CD4-positive, CD25-positive, alpha-beta regulatory T cell (primary cell): ENCODE measurements at places on chromosomes 12 and 14. TPM values are rescaled to one million over a fixed set of nuclear protein-coding genes. Genes with fewer than 3 reads are reported as not detected.

DNA sequence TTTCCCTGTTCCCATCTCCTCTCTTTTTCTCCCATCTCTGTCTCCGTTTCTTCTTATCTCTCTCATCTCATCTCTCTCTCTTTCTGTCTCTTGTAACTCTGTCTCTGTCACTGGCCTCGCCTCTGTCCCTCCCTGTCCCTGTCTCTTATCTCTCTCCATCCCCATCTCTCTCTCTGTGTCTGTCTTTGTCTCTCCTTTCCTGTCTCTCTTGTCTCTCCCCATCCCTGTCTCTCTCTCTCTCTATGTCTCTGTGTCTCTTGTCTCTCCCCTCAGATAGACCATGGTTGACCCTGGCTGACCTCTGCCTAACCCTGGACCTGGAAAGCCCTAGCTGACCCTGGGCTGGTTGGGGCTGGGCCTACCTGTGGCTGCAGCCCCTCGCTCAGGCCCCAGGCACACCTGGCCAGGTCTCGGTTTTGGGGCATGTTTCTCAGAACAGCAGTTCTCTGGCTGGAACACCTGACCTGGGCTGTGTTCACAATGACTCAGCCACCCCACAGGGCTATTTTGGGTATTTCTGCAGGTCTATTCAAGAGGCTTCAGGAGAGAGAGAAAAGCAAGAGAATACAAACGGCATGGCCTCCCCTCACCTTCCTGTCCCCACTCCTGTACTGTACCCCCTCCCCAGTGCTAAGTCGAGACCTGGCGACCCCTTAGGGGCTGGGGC, 174.4 kb downstream of the TMEM121 start:
- no peak overlapping the region for H3K27ac ChIP-seq
- no peaks in the 10 kb centered on the region for H3K36me3 ChIP-seq
- no peak overlapping the region for H3K4me3 ChIP-seq
- H3K27me3 ChIP-seq, result no peaks in the 10 kb centered on the region
- H3K4me1 ChIP-seq, result no peaks in the 10 kb centered on the region

GRCh38 chr12:90152897-90153624, 444.4 kb upstream of the ATP2B1 start:
- H3K27me3 ChIP-seq, result peaks cover 2% of the 10 kb centered on the region
- no peak overlapping the region for H3K4me3 ChIP-seq
- no peaks in the 10 kb centered on the region for H3K4me1 ChIP-seq
- no peak for DNase-seq
- no peaks in the 10 kb centered on the region for H3K36me3 ChIP-seq
- no peak overlapping the region for H3K27ac ChIP-seq

DNA sequence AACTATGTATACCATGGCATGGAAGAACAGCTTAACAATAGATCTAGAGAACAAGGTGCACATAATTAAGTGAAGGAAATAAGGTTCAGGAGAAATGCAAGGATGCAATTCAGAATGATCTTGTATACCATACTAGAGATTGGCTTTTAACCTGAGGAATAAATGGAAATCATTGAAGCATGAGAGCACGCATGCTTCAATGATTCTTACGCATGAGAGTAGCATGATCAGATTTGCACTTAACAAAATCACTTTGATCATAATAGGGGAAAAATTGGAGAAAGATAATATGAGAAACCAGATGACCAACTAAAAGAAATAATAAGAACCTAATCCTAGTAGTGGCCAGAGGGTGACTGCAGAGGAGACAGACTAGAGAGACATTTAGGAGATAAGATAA, 133.3 kb upstream of the FSCB start:
- no peaks in the 10 kb centered on the region for H3K4me1 ChIP-seq
- no peak for DNase-seq
- no peak overlapping the region for H3K27ac ChIP-seq

- H3K4me1 ChIP-seq, result peaks cover 5% of the 10 kb centered on the region
- H3K36me3 ChIP-seq, result no peaks in the 10 kb centered on the region
- no peak overlapping the region for H3K27ac ChIP-seq
- H3K4me3 ChIP-seq, result no peak overlapping the region
- H3K27me3 ChIP-seq, result no peaks in the 10 kb centered on the region
Observed at GRCh38 chr14:68471029-68471963, 321.6 kb downstream of the ZFP36L1 start.

- H3K4me1 ChIP-seq, result peaks cover 3% of the 10 kb centered on the region
- no peak for DNase-seq
- H3K27ac ChIP-seq, result no peak overlapping the region
- no peaks in the 10 kb centered on the region for H3K36me3 ChIP-seq
- no peaks in the 10 kb centered on the region for H3K27me3 ChIP-seq
Observed at GRCh38 chr14:92282669-92283068, 40.3 kb upstream of the SLC24A4 start.

GRCh38 chr14:95467232-95467631, 49.2 kb downstream of the SYNE3 start:
- DNase-seq, result no peak
- no peaks in the 10 kb centered on the region for H3K27me3 ChIP-seq
- H3K36me3 ChIP-seq, result peaks cover 66% of the 10 kb centered on the region
- no peak overlapping the region for H3K4me3 ChIP-seq

- H3K4me1 ChIP-seq, result peaks cover 16% of the 10 kb centered on the region
- peaks cover 43% of the 10 kb centered on the region for H3K36me3 ChIP-seq
- DNase-seq, result no peak
- peak overlapping the region; percentile 34 for H3K27ac ChIP-seq
- H3K4me3 ChIP-seq, result peak overlapping the region; percentile 28
Observed at GRCh38 chr12:96326628-96327227, 73.5 kb downstream of the CDK17 start.

- H3K27me3 ChIP-seq, result peaks cover 2% of the 10 kb centered on the region
- H3K36me3 ChIP-seq, result no peaks in the 10 kb centered on the region
- no peaks in the 10 kb centered on the region for H3K4me1 ChIP-seq
- H3K4me3 ChIP-seq, result no peak overlapping the region
- DNase-seq, result no peak
Observed at GRCh38 chr12:108907839-108908351, 28.0 kb downstream of the DAO start.

DNA sequence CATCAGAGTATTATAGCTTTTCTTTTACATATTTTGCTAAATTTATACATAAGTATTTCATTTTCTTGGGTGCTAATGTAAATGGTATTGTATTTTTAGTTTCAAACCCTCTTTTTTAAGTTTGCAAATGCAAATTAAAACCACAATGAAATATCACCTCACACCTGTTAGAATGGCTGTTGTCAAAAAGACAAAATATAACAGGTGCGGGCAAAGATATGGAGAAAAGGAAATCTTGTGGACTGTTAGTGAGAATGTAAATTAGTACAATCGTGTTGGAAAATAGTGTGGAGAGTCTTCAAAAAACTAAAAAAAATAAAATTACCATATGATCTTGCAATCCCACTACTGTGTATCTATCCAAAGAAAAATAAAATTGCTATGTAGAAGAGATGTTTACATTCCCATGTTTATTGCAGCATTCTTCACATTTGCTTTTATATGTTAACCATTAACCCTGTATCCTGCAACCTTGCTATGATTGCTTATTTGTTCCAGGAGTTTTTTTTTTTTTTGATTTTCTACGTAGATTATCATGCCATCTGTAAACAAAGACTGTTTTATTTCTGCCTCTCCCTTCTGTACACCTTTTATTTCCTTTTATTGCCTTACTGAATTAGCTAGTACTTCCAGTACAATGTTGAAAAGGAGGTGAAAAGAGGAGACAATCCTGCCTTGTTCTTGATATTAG, 405.4 kb upstream of the MIS18BP1 start:
- H3K36me3 ChIP-seq, result no peaks in the 10 kb centered on the region
- DNase-seq, result no peak
- no peaks in the 10 kb centered on the region for H3K4me1 ChIP-seq
- no peaks in the 10 kb centered on the region for H3K27me3 ChIP-seq

DNA sequence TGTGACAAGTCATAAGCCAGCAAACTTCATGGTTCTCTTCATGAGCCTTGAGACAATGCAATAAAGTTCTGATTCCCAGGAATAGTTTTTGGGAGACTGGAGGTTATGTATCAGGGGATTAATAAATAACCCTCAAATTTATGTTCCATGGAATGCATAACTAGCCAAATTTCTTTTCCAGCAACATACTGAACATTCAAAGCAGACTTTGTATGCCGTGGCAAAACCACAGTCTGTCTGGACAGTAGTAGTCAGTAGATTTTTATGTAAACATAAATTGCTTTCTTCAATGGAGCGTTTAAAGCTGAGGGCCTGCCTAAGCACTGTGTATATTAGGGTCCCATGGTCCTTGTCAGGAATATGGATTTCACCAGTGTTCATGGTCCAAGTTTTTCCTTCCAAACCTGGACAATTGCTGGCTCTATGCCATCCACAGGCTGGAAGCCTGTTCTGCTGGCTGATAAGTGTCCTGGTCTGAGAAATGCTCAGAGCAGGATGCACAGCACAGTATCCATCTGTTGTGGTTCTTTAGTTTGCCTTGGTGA, 144.9 kb downstream of the SRGAP1 start:
- H3K4me3 ChIP-seq, result no peak overlapping the region
- no peaks in the 10 kb centered on the region for H3K4me1 ChIP-seq
- no peaks in the 10 kb centered on the region for H3K36me3 ChIP-seq
- DNase-seq, result no peak
- no peaks in the 10 kb centered on the region for H3K27me3 ChIP-seq

GRCh38 chr12:79818856-79819255, 116.0 kb downstream of the PPP1R12A start:
- no peak for DNase-seq
- no peak overlapping the region for H3K27ac ChIP-seq
- no peaks in the 10 kb centered on the region for H3K27me3 ChIP-seq
- H3K36me3 ChIP-seq, result peaks cover 60% of the 10 kb centered on the region
- no peaks in the 10 kb centered on the region for H3K4me1 ChIP-seq
- no peak overlapping the region for H3K4me3 ChIP-seq

GRCh38 chr14:88904206-88904647, 79.8 kb downstream of the TTC8 start:
- H3K27me3 ChIP-seq, result peaks cover 2% of the 10 kb centered on the region
- no peak overlapping the region for H3K4me3 ChIP-seq
- H3K36me3 ChIP-seq, result no peaks in the 10 kb centered on the region
- no peaks in the 10 kb centered on the region for H3K4me1 ChIP-seq
- DNase-seq, result no peak
- no peak overlapping the region for H3K27ac ChIP-seq

- no peak overlapping the region for H3K4me3 ChIP-seq
- no peaks in the 10 kb centered on the region for H3K27me3 ChIP-seq
- no peak for DNase-seq
- H3K36me3 ChIP-seq, result no peaks in the 10 kb centered on the region
Observed at GRCh38 chr12:121184425-121184824, 25.5 kb upstream of the P2RX4 start.

DNA sequence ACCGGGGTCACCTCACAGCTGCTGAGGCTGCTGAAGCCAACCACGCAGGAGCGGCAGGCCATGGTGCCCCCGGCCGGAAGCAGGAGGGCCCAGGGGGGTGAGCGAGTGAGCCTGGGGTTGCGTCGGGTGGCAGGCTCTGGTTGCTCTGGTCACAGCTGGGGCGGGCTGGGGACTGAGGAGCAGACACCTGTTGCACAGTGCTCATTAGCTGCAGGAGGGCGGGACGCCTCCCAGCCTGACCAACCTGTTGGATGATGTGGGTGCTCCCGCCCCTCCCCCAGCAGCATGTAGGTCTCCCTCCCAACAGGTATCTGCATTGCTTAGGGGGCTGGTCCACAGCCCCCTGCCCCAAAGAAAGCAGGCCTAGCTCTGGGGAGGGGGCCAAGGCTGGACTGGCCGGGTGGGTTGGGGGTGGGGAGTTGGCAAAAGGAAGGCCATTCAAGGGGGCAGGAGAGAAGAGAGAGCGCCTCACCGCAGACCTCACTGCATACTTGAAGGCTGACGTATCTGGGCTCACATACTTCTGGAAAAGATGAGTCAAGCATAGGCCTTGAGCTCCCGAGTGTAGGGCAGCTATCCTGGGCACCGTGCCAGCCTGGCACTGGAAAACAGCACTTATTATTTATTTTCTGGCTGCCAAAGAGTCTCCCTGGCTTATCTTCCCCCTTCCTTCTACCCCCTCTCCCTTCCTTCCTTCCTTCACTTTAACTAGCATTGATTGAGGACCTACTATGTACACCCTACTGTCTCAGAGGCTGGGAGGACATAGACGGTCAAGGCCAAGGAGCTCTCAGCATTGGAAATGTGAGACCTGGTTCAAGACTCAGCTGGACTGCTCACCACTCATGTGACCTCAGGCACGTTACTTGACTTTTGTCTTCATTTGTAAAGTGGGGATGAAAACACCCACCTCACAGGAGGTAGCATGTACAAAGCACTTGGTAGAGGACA, at the start of gene KRT80:
Gene KRT80 (minus strand): TSS at position 174 of the 951 bp plus-strand sequence. CDS start 112 bp downstream, at position 62.
- H3K4me1 ChIP-seq, result no peaks in the 10 kb centered on the region
- H3K27ac ChIP-seq, result no peak within 1 kb of the TSS

GRCh38 chr12:98437806-98438595, 77.4 kb upstream of the TMPO start:
- H3K27me3 ChIP-seq, result peaks cover 21% of the 10 kb centered on the region
- H3K27ac ChIP-seq, result no peak overlapping the region
- no peaks in the 10 kb centered on the region for H3K4me1 ChIP-seq
- H3K4me3 ChIP-seq, result no peak overlapping the region

GRCh38 chr14:100446572-100446971, 123.4 kb downstream of the SLC25A47 start:
- H3K27me3 ChIP-seq, result no peaks in the 10 kb centered on the region
- H3K36me3 ChIP-seq, result no peaks in the 10 kb centered on the region
- H3K4me3 ChIP-seq, result no peak overlapping the region
- H3K27ac ChIP-seq, result no peak overlapping the region

- H3K4me3 ChIP-seq, result no peak overlapping the region
- peaks cover 39% of the 10 kb centered on the region for H3K4me1 ChIP-seq
- no peaks in the 10 kb centered on the region for H3K36me3 ChIP-seq
Observed at GRCh38 chr14:50524731-50525515, 7.4 kb downstream of the MAP4K5 start.

DNA sequence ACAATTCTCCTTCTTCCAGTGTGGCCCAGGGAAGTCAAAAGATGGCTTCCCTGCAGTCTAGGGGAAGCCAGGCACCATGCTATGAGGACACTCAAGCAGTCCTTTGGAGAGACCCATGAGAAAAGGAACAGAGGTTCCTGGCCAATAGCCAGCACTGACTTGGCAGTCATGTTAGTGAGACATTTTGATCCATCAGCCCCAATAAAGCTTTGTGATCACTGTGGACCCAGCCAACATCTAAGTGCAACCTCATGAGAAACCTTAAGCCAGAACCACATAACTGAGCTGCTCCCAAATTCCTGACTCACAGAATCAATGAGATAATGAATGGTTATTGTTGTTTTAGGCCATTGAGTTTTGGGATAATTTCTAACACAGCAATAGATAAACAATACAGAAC, 51.0 kb upstream of the NAP1L1 start:
- H3K4me3 ChIP-seq, result no peak overlapping the region
- H3K27ac ChIP-seq, result no peak overlapping the region
- H3K36me3 ChIP-seq, result no peaks in the 10 kb centered on the region
- peaks cover 2% of the 10 kb centered on the region for H3K27me3 ChIP-seq
- DNase-seq, result no peak

Gene GUCY2C
- not detected for total RNA-seq

Gene CIROP
- not detected for total RNA-seq

Gene IL26
- total RNA-seq, result not detected

Gene MMP19
- not detected for total RNA-seq

Gene TAS2R19
- total RNA-seq, result 1.2 TPM

Gene EXD2
- 5.3 TPM for total RNA-seq

Gene CSRP2
- total RNA-seq, result not detected

Gene CFAP251
- total RNA-seq, result 0.96 TPM
